Stimulated activated CD8-positive, alpha-beta memory T cell treated with anti-CD3 and anti-CD28 coated beads, Interleukin-4, amount 100 ng/mL, for 4 hours (primary cell): ENCODE measurements at places on chromosomes 12 and 14.

GRCh38 chr12:30564394-30564793 lies 131.3 kb downstream of the IPO8 start:
- DNase-seq, result no peak

- no peak for DNase-seq
Observed at GRCh38 chr12:132689227-132689626, 1.8 kb downstream of the PXMP2 start.

DNA sequence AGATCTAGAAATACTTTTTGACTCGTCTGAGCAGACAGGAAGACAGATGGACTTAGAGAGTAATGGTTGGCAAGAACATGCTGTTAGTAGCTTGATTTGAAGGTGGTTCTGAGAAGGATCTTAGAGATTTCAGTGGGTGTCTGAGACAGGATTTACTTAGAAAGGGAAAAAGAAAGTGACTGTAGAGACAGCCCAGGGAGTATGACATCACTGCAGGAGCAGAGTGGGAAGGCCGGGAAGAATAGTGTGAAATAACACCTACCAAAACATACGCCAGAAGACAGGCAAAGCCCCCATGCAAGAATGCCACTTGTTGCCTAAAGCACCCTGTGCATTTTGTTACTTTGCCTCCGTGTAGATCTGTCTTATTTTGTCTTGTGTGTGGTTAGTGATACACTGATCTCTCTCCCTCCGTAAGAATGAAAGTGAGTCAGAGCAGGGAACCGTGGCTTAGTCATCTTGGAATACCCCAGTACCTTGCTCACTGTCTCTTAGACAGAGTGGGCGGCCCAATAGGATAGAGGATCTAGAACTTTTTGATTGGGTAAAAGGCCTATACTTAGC lies 161.3 kb upstream of the IFNG-AS1 start:
- DNase-seq, result no peak

GRCh38 chr12:52291267-52291935 lies at the start of gene KRT81:
Gene KRT81 (minus strand): TSS chr12:52291534. CDS start chr12:52291465, 69 bp downstream.
- no peak for DNase-seq

DNA sequence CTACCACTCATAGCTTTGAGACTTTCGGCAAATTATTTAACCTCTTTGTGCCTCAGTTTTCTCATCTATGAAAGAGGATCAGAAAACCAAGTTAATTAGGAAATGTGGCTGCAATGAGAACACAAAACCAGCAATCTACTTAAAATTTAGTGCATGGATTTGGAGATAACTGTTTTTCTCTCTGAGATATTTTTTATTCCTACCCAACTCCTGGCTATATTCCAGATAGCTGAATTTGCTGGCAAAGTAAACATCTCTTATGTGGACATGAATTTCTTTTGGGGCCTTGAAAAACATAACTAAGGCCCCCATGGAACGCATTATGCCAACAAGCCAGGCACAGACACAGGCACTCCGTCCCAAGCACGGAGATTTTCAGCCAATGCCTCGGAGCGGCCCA lies 53.4 kb upstream of the FOXN3 start:
- DNase-seq, result no peak

DNA sequence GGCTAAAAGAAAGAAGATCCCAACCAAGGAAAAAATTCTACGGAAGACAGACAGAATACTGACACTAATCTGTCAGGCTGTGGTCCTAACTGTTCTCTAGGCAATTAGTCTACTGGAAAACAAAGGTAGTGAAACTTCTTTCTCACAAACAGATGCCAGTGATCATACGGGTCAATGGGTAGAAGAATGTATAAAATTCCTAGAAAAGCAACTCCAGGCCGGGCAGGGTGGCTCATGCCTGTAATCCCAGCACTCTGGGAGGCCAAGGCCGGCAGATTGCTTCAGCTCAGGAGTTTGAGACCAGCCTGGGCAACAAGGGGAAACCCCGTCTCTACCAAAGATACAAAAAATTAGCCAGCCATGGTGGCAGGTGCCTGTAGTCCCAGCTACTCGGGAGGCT lies 64.8 kb downstream of the HECTD4 start:
- DNase-seq, result no peak

DNA sequence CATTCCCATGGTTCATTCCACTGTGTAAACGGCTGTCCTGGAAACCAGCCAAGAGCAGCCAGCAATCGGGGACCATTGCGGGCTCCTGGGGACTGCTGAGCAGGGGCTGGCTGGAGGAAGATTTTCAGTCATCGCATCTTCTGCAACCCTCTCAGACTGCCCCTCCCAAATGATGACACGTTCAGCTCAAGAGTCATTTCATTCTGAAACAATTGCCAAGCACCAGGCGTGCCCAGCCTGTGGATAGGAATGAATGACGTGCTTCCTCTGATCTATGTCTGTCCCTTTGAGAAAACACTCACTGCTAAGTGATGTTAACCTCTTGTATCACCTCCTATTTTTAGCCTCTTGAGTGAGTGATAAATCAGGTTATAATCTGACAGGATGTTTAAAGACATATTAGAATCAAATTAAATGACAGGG lies 62.0 kb downstream of the NDUFA12 start:
- no peak for DNase-seq

DNA sequence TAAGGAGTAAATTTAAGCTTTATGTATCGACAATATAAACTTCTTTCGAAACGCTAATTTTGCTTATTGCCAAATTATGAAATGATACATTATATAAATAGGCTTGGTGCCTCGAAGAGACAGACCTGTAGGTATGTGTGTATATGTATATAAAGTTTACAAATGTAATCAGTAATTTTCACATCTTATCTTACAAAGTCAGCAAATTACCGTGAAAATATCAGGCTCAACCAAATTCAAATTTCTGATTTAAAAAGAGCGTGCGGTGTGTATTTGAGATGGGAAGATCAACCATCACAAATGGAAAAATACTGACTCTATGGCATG lies 605 bp downstream of the ZCRB1 start:
- no peak for DNase-seq

DNA sequence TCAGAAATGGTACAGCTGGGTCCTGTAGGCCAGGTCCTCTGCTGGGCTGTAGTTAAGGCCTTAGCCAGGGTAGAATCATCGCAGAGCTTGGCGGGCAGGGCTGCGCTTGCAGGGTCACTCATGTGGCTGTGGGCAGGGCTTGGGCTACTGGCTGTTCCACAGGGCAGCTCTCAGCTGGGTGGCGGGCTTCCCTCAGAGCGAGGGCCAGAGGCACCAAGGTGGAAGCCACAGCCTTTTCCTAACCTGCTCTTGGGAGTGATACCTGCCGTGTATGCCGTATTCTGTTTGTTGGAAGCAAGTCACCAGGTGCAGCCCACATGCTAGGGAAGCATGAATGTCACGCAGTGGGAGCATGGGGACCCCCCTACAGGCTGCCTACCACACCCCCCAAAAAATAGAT lies 69.8 kb upstream of the RIN3 start:
- no peak for DNase-seq

DNA sequence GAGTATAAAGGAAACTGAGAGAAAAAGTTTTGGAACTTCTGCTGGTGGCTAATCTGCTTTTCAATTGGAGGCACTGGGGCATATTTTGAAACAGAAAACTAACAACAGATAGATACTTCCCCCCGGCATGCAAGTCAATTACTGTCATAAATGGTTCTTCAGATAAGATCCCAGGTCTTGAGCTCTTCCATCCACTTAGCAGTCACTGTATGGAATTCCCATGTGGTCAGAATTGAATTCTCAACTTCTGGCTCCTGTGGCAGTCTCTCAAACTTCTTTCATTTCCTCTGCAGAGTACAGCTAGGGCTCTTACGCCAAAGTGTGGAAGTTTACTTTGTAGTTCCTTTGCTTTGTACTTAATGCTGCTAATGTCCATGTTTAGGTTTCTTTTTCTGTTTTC lies 452.2 kb downstream of the IPO8 start:
- DNase-seq, result no peak

DNA sequence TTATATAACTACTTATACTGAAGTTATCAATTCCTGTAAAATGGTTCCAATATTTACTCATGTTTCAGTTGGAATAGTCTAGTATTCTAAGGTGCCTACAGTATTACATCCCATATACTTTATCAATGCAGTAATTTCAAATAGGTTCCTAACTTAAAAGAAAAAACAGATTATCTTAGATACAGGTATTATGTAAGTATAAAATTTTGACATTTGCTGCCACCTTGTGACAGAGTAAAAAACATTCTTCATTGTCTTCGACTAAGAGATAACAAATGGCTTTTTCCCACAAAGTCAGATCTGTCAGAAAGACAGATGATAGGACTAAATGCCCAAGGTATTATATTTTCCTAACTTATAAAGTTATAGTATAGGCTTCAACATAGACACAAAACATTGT lies 78.7 kb downstream of the TXNDC16 start:
- no peak for DNase-seq

DNA sequence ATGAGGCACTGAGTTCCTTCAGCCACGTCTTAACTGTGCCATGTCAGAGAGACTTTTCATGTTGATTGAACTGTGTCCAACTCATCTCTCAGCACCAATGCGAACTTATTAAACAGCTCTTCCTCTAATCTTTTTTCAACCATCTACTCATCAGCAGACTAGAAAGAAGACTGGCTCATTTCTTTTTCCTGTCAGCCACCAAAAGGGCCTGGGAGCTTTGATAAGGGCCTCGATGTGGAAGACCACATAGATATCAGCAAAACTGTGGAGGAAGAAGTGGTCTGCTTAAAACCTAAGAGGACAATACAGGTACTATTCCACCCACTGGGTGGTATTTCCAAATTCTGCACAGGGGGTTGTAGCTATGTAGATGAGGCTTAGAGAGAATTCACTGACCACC lies 3.6 kb upstream of the PLXNC1 start:
- no peak for DNase-seq
